ENCODE measurements at places on chromosomes 1 and 21.

GRCh38 chr1:203075236-203076030 is 10.4 kb downstream of the MYOG start:
- DNase-seq, result no peak

GRCh38 chr1:230424391-230425251 is 1.5 kb downstream of the PGBD5 start:
- no peak for DNase-seq

DNA sequence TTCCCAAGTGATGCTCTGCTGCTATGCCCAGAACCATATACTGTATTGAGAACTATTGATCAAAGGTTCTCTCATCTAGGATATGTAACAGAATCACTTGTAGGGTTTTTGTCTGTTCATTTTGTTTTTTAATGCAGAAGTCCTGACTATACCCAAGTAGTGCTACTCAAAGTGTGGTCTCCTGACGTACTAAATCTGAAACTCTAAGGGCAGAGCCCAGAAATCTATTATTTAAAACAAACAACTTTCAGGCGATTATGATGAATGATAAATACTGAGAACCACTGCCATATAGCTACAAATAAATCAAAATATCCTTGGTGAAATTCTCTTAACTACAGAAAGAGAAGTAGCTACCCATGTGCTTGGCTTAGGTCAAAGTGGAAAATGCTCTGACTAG is 10.1 kb downstream of the ZZZ3 start:
- no peak for DNase-seq

DNA sequence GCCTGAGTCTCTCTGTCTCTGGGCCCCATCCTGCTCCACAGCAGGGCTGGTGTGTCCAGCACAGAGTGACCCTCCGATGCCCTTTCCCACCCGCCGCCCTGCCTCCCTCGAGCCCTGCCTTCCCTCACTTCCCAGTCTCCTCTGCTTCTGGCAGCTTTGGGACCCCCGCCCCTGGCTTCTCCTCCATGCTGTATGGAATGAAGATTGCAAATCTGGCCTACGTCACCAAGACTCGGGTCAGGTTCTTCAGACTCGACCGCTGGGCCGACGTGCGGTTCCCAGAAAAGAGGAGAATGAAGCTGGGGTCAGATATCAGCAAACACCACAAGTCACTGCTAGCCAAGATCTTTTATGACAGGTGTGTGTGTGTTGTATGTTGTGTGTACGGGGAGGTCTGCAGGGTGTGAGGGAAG is 14.3 kb downstream of the MOV10 start:
- DNase-seq, result no peak

GRCh38 chr1:155075535-155075934 is 3.1 kb upstream of the EFNA3 start:
- DNase-seq, result no peak

DNA sequence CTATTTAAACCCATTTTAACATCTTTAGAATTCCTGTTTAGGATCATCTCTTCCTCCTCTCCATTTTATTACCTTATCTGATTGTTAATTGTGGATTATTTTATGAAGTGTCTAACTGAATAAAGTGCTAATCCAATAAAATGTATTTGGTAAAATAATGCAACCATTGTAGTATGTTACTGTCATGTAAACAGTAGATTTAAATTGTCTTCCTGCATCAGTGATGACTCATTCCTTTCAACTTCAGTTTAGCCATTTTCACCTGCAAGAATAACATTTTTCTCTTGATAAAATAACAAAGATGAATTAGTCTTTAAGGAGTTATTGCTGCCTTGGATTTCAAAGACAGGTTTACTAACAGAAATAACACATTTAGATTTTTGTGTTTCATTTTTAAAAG is 5.4 kb downstream of the PPP2R5A start:
- no peak for DNase-seq

GRCh38 chr1:158058237-158058985 is 65.0 kb downstream of the KIRREL1 start:
- no peak for DNase-seq

DNA sequence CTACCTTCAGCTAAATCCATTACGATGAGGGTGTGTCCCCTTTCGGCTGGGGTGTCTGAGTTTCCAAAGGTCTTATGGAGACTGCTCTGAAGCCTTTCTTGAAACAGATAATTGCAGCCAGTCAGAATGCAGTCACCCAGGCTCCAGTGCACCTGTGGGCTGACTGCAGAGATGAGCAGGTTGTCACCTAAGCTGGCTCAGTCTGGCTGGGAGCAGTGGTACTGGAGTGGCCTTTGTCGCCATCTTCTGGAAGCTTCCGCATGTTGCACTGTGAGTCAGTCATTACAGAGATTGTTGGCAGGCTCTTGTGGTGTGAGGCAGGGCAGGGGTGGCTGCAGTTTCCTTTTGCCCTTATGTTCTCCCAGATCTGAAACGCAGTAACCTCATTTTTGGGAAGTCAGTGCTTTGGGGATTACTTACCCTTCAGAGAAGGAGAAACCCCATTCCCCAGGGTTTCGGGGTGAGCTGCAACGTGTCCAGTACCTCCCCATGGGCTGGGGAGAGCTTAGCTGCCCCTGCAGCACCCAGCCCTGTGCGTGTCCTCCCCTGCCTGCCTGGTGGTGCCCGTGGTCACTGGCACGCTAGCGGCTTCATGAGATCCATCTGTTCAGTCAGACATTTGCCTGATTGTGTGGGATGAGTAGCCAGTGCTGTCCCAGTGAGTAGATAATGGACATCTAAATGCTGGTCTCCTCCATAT is 48.0 kb downstream of the SMYD2 start:
- DNase-seq, result peak; percentile 60

- DNase-seq, result no peak
These were observed 12.8 kb downstream of the SMAP2 start for GRCh38 chr1:40386359-40386723.

DNA sequence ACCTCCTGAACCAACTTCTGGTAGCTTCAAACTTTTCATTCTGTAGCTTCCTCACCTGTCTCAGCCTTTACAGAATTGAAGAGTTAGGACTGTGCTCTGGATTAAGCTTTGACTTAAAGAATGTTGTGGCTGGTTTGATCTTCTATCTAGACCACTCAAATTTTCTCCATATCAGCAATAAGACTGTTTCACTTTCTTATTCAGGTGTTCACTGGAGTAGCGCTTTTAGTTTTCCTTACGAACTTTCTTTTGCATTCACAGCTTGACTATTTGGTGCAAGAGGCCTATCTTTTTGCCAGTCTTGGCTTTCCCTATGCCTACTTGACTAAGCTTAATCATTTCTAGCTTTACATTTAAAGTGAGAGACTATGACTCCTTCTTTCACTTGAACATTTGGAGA is 31.5 kb downstream of the FGGY start:
- DNase-seq, result no peak

GRCh38 chr1:184392067-184392466 is 5.2 kb downstream of the C1orf21 start:
- no peak for DNase-seq

- DNase-seq, result no peak
These were observed 458.0 kb upstream of the DEPDC1 start for GRCh38 chr1:68954841-68955240.

DNA sequence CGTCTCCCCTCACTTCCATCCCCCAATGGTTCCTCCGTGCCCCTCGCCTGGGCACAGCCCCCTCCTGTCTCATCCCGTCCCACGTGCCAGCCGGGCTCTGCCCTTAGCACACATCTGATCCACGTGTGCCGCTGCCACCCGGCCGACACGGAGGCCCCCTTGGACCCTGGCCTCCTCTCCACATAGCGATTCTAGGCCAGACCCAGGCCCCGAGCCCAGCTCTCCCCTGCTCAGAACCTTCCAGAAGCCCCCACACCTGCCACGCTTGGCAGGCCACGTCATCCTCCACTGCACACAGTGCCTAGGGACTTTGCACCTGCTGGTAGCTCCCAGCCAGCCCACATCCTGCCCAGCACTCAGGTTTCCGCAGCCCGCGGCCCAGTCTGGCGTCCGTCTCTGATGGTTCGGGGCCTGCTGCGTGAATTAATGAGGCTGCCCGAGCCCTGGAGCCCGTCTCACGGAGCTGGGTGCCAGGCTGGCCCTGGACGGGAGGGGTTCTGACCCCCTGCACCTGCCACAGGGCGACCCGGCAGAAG is 20.1 kb downstream of the PLCH2 start:
- DNase-seq, result no peak

DNA sequence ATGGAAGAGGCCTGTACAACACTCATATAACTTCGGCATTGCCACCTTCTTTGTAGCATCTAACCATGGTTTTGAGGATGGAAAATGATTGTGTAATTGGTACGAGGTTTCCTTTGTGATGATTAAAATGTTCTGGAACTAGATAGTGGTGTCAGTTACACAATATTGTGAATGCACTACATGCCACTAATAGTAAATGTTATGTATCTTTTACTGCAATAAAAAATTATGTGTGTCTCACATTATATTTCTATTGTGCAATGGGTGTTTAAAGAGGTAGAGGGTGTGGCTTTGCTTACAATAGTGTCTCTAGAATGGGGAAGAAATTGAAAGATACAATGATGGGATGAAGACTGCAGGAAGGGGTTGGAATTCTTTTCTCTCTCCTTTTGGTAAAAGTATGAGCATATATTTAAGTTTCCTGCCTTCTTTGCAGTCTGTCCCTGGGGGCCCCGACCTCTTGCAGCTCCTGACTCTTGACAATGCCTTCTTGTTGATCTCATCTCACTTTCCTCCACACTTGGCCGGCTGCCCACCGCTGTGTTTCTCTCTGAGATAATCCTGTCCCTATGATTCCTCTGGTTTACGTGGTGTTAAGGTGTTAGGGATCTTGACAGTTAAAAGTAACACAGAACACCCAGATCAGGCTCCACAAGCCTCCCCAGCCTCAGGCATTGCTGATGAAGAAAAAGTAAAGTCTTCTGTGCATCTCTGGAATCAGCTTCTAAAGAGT is 39.3 kb downstream of the MTARC1 start:
- DNase-seq, result no peak

GRCh38 chr1:22177354-22178003 is 34.6 kb upstream of the WNT4 start:
- DNase-seq, result no peak

All from activated CD8-positive, alpha-beta memory T cell treated with anti-CD3 and anti-CD28 coated beads for 4 hours (primary cell).